ENCODE measurements at places on chromosomes 11 and 22.

DNA sequence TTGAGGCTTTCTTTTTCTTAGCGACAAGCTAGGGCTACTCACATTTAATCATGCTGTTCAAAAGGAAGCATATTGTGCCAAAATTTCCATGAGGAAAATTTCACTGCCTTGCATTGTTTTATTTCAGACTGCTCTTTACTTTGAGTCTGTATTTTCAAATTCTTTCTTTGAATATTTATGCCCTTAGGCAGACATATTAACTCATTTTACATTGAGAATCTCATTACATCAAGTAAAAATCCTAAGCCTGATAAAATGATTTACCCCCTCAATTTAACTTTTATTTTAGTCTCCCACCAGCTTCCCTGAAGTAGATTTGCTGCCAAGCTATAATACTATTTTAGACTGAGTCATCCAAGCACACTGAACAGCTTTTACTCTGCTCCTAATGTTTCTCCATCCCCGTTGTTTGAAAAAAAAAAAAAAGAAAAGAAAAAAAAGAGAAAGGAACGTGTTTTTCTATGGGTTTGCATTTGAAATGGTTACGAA, 189.3 kb upstream of the MTMR2 start:
- no peak for DNase-seq

- no peak for DNase-seq
Observed at GRCh38 chr11:12006552-12007229, 1.7 kb downstream of the DKK3 start.

- DNase-seq, result no peak
Observed at GRCh38 chr11:69052343-69053168, 3.8 kb downstream of the TPCN2 start.

DNA sequence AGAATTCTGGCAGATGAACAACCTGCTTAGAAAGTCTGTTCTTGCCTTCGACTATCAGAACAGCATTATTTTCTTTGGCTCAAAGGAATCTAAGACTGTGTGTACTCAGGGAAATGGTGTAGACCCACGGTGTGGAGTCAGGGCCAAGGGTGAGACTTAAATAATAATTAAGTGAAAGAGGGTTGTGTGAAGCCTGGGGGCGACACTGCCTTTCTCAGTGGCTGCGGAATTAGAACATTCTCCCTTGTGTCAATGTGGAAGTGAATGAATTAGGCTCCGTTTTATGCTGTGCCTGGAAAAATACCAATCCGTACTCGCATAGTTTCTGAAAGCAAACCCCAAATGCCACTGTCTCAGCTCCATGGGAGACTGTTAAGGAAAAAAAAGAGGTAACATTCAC, 50.7 kb downstream of the NAV2 start:
- no peak for DNase-seq

- no peak for DNase-seq
Observed at GRCh38 chr11:61762798-61763197, 10.4 kb downstream of the MYRF start.

DNA sequence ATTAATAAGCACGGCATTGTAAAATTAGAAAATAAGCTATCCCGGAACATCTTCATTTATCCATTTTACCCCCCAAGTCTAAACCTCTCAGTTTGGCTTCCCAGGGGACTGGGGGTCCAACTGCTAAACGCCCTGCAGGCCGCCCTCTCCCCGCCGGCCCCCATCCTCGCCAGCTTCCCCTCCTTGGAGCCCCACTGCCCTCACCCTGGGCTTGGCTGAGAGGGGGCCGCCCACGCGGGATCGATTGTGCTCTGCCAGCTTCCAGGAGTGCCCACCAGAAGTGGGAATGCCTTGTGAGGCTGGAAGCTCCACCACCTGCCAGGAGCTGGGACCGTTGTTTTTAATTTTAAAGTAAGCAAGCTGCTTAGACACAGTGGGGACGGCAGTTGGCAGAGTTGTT, 353.5 kb downstream of the TBC1D22A start:
- no peak for DNase-seq

GRCh38 chr11:93939084-93939760, 81.9 kb upstream of the HEPHL1 start:
- DNase-seq, result no peak

DNA sequence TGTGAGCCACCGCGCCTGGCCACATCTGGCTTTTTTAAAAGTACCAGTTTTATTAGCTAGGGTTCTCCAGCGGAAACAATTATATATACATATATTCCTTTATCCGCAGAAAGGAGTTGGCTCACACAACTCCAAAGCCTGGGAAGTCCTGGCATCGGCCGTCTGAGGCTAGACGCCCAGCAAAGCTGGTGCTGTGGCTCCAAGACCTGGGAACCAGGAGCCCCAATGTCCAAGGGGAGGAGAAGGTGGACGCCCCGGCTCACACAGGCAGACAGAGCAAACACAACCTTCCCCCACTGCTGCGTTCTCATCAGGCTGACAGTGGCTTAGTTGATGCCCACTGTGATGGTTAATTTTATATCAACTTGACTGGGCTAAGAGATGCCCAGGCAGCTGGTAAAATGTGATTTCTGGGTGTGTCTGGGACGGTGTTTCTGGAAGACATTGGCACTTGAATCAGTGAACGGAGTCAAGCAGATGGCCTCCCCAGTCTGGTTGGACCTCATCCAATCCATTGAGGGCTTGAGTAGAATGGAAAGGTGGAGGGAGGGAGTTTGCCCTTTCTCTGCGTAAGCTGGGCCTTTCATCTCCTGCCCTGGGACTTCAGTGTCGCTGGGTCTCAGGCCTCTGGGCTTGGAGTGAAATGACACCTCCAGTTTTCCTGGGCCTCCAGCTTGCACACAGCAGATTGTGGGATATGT, 904.4 kb downstream of the BRD1 start:
- DNase-seq, result peak; percentile 69

- no peak for DNase-seq
Observed at GRCh38 chr11:73974604-73975478, 7.8 kb downstream of the UCP2 start.

DNA sequence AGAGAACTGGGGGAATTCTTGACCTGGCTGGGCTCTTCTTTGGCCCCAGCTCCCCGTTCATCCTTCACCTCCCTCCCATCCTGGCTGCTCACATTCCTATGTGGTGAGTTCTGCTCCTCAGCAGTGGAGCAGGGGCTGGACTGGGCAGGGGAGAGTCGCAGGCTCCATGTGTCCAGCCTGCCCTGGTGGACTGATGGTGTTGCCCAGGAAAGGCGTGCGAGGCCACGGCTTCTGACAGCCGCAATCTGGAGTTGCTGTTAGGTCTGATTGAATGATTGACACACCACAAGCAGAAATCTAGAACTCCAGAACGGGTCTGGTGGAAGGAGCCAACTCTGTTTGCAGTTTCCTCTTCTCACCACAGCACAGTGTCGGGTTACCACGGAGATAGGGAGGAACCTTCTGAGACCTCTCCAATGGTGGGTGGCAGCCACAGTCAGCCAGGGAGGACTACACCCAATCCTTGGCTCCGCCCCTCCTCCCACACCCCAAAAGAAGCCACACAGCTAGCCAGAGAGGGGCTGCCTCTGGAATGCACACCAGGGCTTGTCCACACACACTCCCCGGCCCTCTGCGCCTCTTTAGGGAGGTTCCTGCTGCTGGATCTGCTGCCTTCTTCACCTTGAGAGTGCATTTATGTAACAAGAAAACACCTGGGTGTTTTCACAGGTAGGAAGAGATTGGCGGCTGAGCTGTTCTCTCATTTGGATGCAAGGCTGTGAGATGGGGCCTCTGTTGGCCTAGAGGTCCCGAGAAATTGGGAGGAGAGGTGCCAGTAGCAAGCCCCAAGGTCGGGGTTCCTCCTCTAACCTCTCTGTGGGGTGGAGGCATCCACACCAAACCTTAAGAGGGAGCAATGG, 56.4 kb upstream of the CD44 start:
- peak; percentile 32 for DNase-seq

DNA sequence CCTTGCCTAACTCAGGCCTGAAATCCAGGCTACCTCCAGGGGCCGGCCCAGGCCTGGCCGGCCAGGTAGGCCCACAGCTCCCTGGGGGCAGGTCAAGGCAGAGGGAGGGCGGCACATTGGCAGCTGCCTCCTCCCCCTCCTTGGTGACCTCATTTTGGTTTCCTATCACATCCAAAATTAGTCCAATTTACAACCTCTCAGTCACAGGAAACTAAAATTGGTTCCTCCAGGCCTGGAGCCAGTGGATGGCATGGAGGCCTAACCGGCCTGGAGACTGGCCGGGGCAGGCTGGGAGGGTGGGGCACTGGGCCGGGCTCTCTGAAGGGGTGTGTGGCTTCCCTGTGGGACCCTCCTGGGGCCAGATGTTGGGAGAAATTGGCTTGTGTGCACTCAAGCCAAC, 35.9 kb downstream of the LRRC10B start:
- DNase-seq, result no peak

GRCh38 chr11:120708511-120709183, 197.1 kb downstream of the GRIK4 start:
- DNase-seq, result no peak

DNA sequence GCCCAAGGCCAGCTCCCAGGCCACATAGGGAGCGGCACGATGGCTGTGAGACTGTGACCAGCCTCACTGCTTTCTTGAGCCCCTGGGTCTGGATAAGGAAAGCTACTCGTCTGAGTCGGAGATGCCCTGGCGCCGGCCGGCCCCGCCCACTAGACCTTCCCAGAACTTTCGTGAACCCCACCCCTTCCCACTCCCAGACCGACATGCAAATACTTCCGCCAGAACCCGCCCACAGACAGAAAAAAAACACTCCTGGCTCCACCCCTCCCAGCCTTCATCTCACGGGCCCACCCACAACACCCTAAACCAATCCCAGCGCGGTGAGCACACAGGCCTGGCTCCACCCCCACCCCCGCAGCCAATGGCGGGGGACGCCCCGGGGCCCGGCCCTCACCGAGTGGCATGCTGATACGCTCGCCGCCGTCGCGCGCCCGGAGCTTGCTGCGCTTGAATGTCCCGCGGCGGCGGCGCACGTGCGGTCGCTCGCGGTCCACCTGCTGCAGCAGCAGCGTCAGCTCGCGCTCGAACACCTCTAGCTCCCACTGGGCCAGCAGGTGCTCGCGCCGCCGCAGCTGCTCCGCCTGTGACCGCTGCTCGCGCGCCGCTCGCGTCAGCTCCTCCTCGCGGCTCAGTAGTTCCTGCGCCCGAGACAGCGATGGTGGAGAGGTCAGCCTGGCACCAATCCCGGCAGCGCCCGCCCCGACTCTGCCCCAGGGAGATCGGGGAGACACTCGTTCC, 7.0 kb downstream of the MAP3K11 start:
- DNase-seq, result no peak

DNA sequence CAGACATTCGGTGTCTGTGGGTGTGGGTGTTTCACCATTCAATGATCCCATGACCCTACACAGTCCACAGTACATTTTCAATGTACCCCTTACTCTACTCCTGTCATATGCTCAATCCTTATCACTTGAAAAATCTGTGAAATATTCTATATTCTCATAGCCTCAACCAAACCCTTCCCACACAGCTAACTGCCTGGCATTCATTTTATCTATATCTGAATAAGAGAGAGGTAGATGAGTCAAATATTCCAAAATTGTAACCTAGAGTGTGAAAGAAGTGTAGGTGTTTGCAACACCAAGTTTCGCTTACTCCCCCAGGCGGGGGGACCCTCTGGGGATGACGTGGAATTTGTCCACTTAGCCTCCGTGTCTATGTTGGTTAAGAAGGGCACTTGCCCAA, 354.8 kb downstream of the ETS1 start:
- no peak for DNase-seq

DNA sequence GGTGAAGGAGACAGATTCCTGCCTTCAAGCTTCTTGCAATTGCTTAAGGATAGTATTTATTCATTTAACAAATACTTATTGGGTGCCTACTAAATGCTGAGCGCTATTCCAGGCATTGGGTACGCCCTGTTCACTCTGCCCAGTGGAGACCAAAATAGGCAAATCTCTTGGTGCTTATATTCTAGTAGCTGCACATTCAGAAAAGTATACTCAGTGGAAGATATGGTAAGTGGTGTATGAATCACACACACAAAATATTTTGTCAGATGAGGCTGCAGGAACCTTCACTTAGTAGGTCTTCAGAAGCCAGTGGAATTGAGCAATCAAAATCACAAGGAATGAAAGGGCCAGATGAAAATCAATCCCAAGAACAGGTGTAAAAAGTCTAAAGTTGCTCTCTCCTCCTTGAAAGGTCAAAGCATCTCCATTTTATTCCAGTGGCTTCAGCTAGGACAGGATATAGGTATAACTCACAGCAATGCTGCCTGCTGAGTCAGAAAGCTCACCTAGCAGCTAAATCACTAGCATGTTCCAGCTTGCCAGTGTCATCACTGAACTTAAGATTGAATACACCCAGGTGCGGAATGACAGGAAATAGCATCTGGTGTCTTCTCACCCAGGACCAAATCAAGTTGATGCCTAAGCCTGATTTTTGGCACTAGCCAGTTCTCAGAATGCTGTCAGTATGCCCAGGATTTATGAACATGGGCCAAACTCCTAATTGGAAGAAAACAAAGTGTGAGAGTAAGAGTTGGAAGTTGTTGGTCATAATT, 83.9 kb downstream of the AMOTL1 start:
- DNase-seq, result no peak

GRCh38 chr11:126318574-126319373, 14.9 kb downstream of the DCPS start:
- peak; percentile 85 for DNase-seq

DNA sequence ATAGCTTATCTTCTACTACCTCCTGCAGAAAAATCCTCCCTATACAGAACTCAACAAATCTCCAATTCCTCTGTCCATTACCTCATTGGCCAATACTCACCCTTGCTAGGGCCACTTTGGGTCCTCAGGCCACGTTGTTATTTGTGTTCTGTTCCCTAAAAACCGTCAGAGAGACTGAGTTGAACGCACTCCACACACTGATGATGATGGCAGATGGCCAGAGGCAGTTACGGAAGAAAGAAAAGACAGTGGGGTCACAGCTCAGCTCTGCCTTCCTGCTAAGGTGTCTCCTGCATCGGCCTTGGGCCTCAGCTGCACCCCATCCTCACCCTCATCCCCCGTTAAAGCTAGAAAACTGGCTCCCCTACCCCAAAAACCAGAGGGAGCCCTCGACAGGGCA, 66.2 kb downstream of the MICAL3 start:
- no peak for DNase-seq

- no peak for DNase-seq
Observed at GRCh38 chr11:6356503-6357055, 33.7 kb upstream of the SMPD1 start.

DNA sequence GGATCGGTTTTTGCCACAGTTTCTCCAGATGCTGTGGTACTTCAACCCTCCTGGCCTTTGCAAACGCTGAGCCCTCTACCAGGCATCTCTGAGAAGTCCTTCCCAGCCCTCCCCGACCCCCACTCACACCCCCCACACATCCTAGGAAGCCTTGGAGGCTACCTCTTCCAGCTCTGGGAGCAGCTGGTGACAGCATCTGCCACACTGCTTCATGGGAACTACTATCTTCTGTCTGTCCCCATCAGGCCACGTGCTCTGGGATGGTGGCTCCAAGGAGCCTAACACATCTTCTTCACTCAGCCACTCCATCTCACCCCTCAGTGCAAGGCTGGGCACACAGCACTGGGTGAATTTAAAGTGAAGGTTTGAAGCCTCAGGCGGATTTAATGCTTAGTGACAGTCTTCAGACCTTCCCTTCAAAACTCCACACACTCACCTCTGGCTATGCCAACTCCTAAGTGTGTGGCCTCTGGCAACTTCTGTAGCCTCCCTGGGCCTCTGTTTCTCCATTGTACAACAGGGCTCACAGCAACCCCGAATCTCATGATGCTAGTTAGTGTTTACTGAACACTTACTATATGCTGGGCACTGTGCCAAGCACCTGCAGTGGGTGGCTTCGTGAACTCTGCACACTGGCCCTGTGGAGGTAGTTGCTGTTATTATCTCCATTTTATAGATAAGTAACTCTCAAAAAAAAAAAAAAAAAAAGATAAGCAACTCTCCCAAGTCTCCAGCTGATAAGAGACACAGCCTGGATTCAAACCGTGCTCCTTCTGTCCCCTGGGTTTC, 7.3 kb upstream of the TP53I11 start:
- DNase-seq, result no peak

Data from DMS79 treated with DMSO at 0.1 percent for 48 hours (cell line).